ENCODE measurements at places on chromosomes 3 and 15. TPM values are rescaled to one million over a fixed set of nuclear protein-coding genes. Genes with fewer than 3 reads are reported as not detected.
A peak's percentile ranks its signal among the peaks of the same experiment; 100 is the strongest.

- no peak for DNase-seq
Measured at GRCh38 chr3:154776549-154777225, 303.4 kb upstream of the MME start.

GRCh38 chr3:101803173-101803782 lies 24.3 kb downstream of the NXPE3 start:
- DNase-seq = no peak

- DNase-seq = no peak
Measured at GRCh38 chr3:195207731-195208130, 63.2 kb downstream of the XXYLT1 start.

DNA sequence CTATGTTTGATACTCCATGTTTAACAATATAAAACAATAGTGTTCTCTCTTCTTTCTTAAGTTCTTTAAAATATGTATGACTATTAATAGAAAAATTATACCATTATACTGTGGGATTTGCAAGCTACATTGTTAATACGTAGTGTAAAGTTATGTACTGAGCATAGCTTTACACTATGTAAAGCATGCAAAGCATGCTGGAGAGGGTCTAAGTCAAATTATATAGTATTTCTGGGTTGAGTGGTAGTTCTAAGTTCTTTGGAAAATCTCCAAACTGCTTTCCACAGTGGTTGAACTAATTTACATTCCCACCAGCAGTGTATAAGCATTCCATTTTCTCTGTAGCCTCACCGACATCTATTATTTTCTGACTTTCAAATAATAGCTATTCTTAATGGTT lies 253.0 kb downstream of the RAP2B start:
- DNase-seq = no peak

- no peak for DNase-seq
Measured at GRCh38 chr15:99467853-99468464, 97.8 kb upstream of the MEF2A start.

DNA sequence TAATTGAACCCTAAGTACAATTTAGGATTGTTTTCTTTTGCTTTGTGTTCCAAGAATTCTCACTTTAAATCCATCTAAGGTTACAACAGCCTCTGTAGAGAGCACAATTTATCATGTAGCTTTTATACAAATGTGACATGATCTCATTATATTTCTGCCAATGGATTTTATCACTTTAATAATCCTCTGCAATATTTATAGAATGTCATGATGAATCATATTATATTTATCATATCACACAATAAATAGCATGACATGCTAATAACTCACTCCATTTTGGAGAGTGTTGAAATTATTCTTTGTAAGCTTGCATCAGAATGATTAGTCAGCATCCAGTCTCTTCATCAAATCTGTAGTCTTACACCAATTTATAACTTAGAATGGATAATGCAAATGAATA lies 280.6 kb upstream of the ZNF717 start:
- DNase-seq = no peak

DNA sequence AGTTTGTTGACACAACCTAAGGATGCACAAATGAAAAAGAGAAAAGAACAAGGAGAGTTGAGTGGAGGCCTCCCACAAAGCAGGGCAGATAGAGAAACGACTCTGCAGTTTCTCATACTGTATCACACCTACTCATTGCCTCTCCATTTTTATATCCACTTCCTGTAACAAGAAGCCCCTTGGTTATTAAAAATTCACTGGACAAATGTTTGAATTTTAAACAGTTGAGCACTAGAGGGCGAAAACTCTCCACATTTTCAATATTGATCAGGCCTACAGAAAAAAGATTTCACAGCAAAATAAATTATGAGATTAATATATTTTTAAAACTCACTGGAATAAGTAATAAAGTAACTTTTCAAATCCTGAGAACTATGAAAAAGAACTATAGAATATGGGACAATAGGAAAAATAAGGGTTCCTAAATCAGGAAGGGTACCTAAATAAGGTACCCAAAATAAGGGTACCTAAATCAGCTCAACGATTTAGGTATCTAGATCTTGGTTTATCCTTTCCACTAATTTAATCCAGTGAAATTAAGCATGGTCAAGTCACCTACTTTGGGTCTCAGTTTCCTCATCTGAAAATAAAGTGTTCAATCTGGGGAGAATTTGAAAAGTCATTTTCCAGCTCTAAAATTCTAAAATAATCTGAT lies 47.0 kb upstream of the PPIB start:
- peak; percentile 17 for DNase-seq

DNA sequence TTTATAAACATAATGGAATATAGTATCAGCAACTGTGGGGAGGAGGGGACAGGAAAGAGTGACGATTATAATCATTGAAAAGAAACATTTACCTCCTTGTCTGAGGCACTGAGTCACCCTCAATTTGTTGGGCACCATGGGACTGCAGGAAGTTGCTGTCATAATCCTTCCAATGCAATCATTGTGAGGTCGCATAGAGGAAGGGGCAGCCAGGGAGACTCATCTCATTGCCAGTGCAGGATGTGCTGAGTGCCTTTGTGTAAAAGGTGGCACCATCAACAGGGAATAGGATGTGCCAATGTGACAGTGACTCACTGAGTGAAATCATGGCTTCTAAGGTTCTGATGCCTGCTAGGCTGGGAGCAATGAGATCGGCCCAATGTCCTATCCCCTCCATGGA lies 300.4 kb upstream of the ADAMTS9 start:
- DNase-seq = no peak

GRCh38 chr3:193174140-193174539 lies 66.9 kb upstream of the PLAAT1 start:
- DNase-seq = no peak

- no peak for DNase-seq
Measured at GRCh38 chr3:194450341-194450740, 36.5 kb downstream of the ATP13A3 start.

DNA sequence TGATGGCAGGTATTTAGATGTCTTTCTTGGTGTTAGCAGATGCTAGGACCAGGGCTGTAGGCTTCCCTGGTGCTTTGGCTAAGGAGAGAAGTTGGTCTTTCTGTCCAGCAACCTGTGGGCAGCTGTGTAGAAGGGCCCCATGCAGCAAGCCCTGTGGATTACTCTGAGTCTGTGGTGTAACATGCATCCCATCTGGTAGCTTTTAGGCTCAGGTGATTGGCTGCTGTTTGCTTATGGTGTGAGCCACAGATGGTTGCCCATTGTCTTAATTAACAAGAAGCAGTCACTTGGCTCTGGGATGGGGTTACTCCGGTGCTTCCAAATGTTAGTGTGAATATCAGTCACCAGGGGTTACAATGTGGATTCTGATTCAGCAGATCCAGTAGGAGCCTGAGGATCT lies 368.6 kb upstream of the C2CD4B start:
- DNase-seq = no peak

GRCh38 chr3:48407542-48408099 lies 22.3 kb downstream of the PLXNB1 start:
- DNase-seq = no peak

DNA sequence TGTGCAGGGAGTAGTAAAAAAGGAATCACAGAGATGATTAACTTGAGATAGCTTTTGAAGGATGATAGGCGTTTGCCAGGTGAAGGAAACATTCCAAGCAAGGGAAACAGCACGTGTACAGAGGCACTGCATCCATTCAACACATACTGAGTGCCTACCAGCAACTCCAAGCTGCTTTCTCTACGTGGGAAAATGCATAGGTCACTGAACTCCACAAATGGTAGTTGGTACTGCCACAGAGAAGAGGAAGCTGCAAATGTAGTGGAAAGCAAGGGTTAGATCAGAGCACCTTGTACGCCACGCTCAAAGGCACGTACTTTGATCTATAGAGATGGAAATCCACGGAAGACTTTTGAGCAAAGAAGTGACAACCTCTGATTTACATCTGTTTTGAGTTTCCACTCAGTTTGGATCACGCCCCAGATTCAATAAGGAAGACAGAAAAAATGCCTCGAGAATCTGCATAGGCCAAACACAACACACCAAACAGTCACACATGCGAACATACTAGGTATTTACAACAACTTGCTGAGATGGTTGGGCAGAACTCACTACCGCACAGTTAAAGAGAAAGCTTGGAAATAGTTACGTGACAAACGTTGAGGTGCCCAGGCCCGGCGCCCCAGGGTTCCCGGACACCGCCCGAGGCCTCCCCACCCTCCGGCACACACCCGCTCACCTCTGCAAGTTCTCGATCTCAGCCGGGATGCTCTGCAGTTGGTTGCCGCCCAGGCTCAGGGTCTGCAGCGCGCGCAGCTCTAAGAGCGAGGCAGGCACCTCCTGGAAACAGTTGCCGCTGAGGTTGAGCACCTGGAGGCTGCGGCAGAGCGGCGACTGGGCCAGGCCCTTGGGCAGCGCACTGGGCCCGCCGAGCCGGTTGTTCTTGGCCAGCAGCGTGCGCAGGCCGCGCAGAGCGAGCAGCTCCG lies 826 bp downstream of the LRRC58 start:
- DNase-seq = peak; percentile 45

GRCh38 chr15:25930931-25931330 lies 67.8 kb upstream of the ATP10A start:
- no peak for DNase-seq

GRCh38 chr3:170651260-170651845 lies 65.5 kb upstream of the SLC7A14 start:
- DNase-seq = no peak

Gene SLC9C1
- total RNA-seq = 0.96 TPM

Gene FANCD2OS
- not detected for total RNA-seq

Gene SOX14
- total RNA-seq = not detected

Gene MYLK
- total RNA-seq = 157 TPM

Gene GYG1
- 26.1 TPM for total RNA-seq

Gene COL8A1
- total RNA-seq = 0.75 TPM

Gene NECTIN3
- total RNA-seq = 43.8 TPM
